ENCODE measurements at places on chromosomes 7 and 10.

GRCh38 chr10:125783957-125784356 is 8.3 kb upstream of the MMP21 start:
- DNase-seq = no peak

GRCh38 chr7:22718200-22718711 is 8.7 kb upstream of the IL6 start:
- no peak for DNase-seq

DNA sequence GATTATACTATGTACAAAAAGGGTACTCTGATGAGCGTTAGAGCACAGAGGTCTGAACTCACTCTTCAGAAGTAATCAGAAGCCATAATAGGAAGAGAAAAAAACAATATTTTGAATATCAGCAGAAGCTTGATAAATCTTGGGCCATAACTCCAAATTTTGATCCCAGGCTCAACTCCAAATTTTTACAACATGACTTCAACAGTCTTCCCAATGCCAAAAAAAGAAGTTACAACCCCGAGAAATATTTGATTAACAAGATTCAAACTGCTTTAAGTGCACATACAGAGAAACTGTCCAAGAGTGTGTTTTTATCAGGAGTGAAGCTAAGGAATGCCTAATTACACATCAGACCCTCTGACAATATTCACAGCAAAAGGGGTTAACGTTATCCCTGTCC is 7.5 kb downstream of the MPP7 start:
- DNase-seq = no peak

- no peak for DNase-seq
These were observed 70.0 kb upstream of the INPP5A start for GRCh38 chr10:132467464-132468149.

DNA sequence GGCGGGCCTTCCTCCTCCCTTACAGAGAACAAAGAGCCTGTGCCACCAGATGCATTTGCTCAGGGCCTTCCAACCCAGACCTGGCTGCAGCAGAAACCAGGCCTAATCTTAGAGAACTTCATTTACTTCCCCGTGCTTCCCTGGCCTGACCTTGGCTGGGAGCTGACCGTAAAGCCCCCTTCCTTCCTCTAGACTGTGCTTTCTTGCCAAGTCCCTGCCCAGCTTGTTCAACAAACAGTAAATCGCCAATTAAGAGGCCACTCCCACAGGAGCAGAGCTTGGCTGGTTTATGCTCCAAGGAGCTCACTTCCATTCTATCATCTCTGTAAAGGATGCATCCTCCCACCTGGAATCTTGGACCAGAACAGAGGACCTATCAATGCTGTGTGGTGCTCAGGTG is 110.9 kb downstream of the COL13A1 start:
- DNase-seq = no peak

DNA sequence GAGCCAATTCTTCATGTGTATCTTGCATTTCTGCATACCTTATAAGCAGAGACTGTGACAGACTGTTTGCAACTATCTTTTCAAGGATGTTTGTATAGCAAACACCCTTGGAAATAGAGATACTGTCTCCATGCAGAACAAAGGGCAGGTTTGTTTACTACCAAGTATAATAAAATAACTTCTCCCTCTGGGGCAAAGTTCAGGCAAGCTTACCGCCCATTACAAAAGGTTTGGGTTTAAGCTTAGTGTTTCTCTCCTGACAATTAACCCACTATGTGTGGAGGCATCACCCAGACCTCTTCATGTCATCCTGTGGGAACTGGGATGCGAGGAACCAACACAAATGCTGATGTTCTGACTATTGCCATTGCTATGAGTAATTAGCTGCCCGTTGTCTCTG is 479.1 kb upstream of the ZMIZ1 start:
- DNase-seq = no peak

DNA sequence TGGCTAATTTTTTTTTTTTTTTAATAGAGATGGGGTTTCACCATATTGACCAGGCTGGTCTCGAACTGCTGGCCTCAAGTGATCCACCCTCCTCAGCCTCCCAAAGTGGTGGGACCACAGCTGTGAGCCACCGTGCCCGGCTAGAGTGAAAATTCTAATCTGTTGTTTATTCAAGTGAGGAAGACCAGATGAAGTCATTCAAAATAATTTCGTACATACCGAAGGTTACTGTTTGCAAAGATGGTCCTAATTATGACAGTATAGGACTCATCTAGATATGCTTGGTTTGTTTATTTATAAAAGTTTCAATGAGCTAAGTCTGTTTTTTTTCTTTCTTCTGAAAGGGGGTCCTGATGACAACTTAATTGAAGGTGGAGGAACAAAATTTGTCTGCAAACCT is 376.8 kb downstream of the EXOC4 start:
- DNase-seq = no peak

DNA sequence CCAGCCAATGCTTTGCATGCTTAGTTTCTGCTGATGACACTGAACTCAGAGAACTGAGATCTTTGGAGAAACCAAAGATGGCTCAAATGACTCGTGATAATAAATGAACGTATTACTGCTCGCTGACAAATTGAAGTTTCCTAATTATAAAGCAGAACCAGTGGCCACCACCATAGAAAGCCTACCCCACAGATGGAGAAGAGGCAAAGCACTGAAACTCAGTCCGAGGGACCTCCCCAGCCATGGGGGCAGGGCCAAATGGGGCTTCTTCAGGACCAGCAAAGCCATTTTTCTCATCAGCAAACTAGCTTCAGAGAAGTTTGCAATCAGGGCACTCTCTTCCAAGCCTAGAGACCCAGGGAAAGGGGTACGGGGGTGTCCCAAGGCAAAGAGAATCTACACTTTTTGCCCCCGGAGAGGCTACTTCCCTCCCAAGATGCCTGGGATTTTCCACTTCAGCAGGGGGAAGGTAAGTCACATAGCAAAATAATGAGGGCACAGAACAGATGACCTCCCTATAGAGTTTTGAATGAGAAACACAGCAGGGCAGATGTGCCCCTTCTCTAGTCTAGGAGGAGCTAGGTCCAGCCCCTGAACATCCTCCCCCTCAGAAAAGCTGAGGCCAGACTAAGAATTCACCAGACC is 4.3 kb upstream of the IL6 start:
- peak; percentile 80 for DNase-seq

DNA sequence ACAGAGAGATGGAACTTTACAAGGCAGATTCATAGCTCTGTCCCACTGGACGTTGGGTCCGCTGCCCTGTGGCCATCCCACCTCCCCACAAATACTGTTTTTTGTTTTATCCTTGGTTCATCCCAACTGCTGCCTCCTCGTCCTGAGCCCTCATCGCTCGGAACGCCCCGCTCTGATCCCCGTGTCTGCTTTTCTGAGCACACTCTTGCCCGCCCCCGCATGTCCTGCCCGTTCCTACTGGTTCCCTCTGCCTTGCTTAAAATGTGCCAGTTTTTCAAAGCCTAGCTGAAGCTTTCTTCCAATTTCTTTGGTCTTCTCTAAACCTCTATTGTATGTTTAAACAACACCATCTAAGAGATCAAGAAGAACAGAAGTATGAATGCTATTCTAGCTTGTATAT is 19.4 kb downstream of the RNF32 start:
- no peak for DNase-seq

- DNase-seq = no peak
These were observed 100.1 kb downstream of the FOXL3 start for GRCh38 chr7:389911-390601.

GRCh38 chr7:152313831-152314604 is 121.8 kb downstream of the KMT2C start:
- DNase-seq = peak; percentile 91

GRCh38 chr7:154795437-154795836 is 207.5 kb downstream of the PAXIP1 start:
- DNase-seq = no peak

DNA sequence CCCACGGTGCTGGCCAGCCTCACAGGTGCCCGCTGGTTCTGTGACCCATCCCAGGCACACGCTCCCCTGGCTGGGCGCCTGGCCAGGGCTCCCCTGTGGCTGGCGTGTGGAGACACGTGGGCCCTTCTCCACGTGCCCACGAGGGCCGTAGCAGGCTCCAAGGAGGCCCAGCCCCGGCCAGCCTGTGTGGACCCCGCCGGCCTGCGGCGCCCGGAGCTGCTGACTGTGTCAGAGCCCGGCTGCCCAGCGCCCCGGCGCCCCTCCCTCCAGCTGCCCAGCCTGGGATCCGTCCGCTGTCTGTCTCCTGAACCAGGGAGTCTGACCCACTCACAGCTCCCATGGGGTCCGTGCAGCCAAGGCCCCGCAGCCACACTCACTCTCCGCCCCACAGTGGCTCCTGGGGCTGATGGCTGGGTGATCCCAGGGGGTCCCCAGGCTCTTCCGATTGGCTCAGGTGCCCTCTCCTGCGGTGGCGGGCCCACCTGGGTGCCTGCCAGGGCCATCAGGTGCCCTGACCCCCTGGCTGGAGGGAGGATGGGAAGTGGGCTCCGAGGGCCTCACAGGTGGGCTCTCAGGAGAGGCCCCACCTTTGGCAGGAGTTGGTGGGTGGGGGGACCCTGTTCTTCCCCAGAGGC is 9.6 kb downstream of the TMEM184A start:
- no peak for DNase-seq

GRCh38 chr10:121138918-121139317 is 287.8 kb downstream of the WDR11 start:
- no peak for DNase-seq

GRCh38 chr10:3042589-3042988 is 24.8 kb upstream of the PFKP start:
- no peak for DNase-seq

- DNase-seq = no peak
These were observed 22.0 kb downstream of the VWA2 start for GRCh38 chr10:114261076-114261475.

- DNase-seq = peak; percentile 86
These were observed 209.1 kb downstream of the TRIL start for GRCh38 chr7:28748933-28749584.

DNA sequence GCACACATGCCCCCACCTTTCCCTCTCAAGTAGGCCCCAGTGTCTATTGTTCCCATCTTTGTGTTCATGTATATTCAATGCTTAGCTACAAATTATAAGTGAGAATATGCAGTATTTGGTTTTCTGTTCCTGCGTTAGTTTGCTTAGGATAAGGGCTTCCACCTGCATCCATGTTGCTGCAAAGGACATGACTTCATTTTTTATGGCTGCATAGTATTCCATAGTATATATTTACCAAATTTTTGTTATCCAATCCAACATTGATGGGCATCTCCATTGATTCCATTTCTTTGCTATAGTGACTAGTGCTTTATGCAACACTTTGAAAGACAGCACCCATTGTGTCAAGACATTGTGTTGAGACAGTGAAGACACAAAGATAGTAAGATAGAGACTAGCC is 19.0 kb upstream of the ABCB4 start:
- DNase-seq = no peak

DNA sequence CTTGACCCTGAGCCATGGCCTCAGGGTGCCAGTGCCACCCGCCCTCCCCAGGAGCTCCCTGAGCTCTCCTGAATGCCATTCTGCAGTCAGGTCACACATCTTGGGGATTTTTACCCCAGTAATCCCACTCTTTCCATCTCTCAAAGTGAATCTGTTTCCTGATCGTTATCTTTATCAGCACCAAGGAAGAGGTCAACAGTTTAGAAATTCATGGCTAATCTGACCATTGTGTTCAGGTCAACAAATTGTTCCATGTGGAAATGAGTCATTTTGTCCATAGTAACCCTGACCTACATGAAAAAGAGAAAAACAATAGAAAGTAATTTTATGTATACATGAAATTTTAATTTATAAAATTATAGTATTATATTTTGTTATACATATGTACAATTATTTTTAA is 28.8 kb upstream of the ZNF488 start:
- no peak for DNase-seq

DNA sequence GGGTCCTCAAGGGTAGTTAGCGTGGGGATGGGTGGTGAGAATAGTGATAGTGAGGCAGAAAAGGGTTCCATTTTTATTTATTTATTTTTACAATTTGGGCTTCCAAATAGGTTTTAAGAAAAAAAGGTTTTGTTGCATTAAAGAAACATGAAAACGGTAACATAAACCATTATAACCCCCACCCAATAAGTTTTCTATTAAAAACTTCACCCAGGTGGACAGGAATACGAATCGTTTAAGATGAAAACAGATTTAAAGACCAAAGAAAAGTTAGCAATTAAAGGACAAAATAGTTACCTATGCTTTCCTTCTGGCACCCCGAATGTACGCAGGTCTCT is 78.7 kb downstream of the ZFAND4 start:
- no peak for DNase-seq

- DNase-seq = no peak
These were observed 196.8 kb downstream of the RNLS start for GRCh38 chr10:88386204-88386788.

- DNase-seq = no peak
These were observed 105.5 kb upstream of the CSTF2T start for GRCh38 chr10:51804866-51805265.

GRCh38 chr10:93148476-93148875 is 74.8 kb downstream of the CYP26A1 start:
- DNase-seq = no peak

DNA sequence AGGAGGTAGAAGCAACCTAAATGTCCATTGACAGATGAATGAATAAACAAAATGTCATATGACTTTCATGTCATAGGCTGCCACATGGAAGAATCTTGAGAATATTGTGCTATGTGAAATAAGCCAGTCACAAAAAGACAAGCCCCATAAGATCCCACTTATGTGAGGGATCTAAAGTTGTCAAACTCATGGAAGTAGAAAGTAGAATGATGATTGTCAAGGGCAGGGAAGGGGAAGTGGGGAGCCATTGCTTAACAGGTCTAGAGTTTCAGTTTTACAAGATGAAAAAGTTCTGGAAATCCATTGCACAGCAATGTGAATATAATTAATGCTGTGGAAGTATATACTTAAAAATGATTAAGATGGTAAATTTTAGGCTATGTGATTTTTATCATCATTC is 229.3 kb upstream of the KMT2E start:
- DNase-seq = peak; percentile 15

DNA sequence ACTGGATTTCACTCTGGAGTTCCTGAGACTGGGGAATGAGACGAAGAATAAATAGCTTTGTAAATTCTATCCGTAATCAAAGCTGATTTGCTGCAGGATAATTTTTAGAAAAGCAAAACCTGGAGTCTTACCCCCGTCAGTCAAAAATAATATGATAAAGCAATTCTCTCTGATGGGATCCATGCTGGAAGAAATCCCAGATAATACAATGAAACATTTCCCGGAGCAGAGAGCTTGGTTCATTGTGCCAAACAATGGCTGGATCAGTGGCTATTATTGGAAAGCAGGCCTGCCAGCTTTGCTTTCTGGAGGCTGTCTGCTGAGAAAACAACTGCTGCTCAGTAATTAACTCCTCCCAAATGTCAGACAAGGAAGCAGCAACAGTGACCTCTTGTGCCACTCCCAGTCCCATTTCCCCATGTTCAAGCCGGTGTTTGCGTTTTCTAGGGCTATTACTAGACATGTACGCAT is 609.4 kb upstream of the PCDH15 start:
- no peak for DNase-seq

GRCh38 chr10:103580011-103580410 is 86.5 kb downstream of the NEURL1 start:
- no peak for DNase-seq

All from suppressor macrophage (primary cell).